Anterior cingulate cortex (tissue), 58 donors: ENCODE measurements at places on chromosomes 4 and X.

DNA sequence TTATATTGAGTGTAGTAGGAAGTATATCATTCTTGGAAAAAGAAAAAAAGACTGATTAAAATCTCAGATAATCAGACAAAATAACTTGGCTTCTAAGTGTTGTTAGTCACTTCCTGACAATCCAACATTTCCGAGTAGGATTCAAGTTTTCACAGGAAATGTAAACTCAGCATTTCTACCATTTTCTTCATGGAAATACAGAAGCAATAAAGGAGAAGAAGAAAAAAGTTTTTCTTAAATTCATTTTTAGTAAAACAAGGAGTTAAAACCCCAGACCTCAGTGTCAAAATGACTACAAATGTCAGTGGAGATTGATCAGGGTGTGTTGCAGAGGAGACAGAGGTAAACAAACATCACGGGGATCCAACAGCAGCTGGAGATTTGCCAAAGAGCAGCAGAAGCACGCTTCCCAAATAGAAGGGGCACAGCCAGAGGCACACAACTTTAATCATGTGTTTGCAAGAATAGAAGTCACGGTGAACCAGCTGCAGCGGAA lies 129.3 kb upstream of the FAM9B start:
- DNase-seq: no peak

- no peak for DNase-seq
Observed at GRCh38 chr4:68358988-68359387, 9.1 kb upstream of the YTHDC1 start.

GRCh38 chr4:34158878-34159277 lies 2085.4 kb downstream of the ARAP2 start:
- no peak for DNase-seq

DNA sequence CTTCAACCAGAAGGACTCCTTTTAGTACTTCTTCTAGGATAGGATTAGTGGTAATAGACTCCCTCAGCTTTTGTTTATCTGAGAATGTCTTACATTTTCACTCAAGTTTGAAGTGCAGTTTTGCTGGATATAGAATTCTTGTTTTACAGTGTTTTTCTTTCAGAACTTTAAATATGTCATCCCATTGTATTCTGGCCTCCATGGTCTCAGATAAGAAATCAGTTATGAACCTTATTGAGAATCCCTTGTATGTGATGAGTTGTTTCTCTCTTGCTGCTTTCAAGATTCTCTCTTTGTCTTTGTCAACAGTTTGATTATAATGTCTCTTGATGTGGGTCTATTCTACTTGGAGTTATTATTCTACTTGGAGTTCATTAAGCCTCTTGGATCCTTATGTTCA lies 116.1 kb upstream of the CITED1 start:
- DNase-seq: no peak

DNA sequence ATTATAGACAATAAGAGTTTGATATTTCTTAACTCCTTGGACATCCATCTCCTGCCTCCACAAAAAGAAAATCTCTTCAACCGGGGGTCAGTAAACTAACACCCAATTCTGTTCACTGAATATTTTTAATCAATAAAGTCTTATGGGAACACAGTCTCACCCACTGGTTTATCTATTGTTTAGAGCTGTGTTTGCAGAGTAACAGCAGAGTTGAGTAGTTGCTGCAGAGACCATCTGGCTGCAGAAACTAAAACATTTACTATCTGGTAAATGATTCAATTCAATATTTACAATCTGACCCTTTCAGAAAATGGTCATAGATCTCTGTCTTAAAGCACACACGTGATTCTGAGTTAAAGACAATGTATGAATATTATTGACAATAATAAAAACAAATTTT lies 94.0 kb downstream of the TMA16 start:
- DNase-seq: no peak

DNA sequence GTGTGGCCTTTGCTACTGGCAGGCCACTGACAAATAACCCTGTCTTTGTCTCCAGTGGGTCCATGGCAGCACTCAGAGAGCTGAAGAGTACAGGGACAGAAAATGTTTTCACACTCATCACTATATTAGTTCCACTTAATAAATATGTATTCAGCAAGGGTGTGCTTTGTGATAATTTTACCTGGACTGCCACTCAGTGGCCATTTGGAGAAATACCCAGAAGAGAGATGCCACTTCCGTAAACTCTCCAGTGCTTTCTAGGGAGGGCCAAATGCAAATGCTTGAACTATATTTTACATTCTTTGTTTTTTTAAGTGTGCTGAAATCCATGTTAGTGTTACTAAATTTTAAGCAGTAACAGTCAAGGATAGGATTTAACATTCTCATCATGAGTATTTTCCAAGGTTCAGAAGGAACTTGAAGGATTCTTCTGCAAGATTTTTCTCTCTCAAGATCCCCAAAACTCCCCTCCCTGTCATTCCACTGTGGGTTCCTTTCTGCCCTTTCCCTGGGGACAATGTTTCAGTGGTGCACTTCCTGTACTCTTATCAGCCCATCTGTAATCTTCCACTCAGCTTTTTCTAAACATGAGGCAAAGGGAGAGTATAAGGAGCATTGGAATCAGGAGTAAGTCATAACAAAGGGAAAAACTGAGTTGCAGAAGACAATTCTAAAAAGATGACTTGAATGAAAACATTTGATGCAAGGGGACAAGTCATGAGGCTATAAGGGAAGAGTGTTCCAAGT lies 46.0 kb downstream of the TFDP3 start:
- no peak for DNase-seq

DNA sequence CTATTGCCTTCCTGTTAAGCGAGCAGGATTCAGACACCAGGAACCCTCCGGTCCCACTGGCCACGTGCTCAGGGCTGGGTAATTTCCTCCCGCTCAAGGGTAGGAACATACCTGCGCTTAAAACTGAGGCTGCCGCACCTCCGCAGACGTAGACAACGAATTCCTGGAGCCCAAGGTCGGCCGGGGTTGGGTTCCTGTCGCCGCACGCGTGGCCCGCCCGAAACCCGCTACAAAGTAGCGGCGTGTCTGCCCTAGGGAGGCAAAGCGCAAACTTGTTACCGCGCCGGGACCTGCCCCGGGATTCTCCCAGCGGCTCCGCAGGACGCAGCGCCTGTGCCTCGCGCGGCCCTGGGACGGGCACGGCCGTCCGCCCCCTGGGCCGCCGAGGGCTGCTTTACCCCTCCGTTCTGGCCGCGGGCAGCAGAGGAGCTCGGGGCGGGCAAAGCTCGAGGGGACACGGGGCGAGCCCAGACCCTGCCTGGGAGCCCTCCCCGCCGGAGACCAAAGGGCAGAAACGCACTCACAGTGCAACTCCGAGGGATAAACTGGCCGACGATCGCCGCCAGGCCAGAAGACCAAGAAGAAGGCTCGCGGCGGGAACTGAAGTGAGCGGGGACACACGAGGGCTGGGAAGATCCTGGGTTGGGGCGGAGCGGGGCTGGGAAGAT lies at the start of gene ERVMER34-1:
Gene ERVMER34-1, minus strand, starts transcription at position 607 of the 668 bp plus-strand sequence. CDS start 5,905 bp downstream, outside the sequence.
- no peak for DNase-seq

- DNase-seq: no peak
Observed at GRCh38 chr4:185504098-185505047, 30.9 kb downstream of the PDLIM3 start.

- DNase-seq: no peak
Observed at GRCh38 chrX:23840674-23841073, 57.7 kb downstream of the SAT1 start.

DNA sequence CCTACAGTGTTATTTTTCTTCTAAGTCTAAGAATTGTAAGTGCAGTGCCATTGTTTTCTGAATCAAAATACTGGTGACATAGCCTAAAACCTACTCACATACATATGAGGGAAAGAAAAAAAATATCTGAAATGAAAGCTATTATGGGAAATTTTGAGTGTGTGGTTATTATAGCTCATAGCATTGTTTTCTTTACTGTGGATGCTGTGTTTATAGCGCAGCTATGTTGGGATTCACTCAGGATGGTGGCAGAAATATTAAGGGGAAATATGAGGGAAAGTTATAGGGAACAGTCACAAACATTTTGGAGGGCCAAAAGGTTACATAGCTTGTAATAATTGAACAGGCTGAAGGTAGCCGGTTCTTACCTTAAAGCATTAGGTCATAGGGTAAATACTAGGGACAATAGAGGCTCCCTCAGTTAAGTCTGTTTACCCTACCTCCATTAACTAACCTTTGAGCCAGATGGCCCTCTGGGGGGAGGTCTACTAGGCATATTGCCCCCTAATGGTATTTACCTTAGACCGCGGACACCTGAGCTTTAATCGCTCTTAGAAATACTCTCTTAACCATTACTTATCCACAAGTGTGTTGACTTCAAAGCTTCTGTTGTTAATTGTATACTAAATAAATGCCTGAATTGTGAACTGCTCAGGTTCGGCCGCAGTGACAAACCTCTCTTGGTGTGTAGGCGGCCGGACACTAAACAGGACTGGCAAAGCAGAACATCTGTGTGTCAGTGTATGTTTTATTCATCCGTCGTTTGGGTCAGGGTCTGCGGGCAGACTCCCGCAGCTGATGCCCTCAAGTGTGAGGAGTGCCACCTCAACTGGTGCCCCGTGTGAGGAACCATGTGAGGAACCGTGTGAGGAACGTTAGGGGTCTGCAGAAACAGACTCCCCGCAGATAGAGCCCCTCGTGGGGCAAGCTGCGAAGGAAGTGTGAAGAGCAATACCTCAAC lies 21.3 kb upstream of the SULT1B1 start:
- DNase-seq: no peak

- no peak for DNase-seq
Observed at GRCh38 chr4:57314636-57315035, 204.5 kb upstream of the IGFBP7 start.

DNA sequence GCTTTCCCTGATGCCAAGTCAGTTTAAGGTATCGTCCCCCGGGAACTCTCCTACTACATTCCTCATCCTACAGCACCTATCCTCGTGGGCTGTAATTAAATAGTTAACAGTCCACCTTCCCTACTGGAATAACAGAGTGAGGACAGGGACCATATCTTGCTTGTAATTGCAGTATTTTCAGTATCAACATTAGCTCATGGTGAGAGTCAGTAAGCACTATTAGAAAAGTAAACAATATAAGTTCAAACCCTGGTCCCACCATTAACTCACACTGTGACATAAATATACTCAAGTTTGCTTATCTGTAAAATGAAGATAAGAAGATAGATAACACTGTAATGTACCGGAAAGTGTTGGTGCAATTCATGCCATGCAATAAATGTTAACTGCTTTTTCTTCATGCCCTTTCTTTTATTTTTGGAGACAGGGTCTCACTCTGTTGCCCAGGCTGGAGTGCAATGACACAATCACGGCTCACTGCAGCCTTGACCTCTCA lies 61.3 kb downstream of the SH3RF1 start:
- DNase-seq: no peak

DNA sequence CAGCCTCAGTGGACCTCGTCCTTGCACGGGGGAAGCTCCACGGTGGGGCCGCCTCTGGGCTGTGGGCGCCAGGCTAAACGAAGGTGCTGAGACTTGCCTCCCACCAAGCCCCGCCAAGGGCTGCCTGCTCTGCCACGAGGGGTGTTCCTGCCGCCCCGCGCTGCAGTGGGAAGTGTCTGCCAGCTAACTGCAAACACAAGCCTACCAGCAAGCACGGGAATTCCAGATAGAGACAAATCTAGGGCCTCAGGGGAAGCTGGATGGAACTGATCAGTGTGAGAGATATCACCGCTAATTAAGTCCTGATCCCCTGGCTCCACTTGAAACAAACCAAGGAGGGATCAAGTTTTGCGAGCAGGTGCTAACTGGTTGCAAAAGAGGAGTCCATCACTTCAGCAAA lies 181.6 kb upstream of the LEF1 start:
- no peak for DNase-seq

- no peak for DNase-seq
Observed at GRCh38 chr4:81631958-81632441, 160.3 kb upstream of the RASGEF1B start.

DNA sequence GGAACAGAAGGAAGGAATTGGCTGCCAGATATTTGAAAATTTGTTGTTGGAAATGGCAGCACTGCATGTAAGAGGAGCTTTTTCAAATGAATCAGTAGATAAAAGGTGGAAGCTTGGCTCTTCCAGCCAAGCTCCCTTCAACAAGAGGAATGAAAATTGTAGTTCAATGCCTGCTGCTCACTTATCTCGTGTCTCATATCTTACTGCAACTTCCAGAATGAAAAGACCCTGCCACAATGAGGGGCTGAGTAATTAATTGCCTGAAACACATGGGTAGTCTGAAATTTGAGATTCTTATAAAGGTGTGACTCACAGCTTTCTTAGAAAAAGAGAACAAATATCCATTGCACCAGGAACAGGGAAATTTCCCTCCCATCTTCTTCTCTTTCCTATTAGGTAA lies 53.0 kb downstream of the HAND2 start:
- DNase-seq: no peak
